WTC11 (cell line): ENCODE measurements at places on chromosomes 2 and 18. TPM values are rescaled to one million over a fixed set of nuclear protein-coding genes. Genes with fewer than 3 reads are reported as not detected.

Gene NFE2L2
- total RNA-seq: 21.4 to 26.3 TPM (median 22.7 TPM) in 3 replicates

DNA sequence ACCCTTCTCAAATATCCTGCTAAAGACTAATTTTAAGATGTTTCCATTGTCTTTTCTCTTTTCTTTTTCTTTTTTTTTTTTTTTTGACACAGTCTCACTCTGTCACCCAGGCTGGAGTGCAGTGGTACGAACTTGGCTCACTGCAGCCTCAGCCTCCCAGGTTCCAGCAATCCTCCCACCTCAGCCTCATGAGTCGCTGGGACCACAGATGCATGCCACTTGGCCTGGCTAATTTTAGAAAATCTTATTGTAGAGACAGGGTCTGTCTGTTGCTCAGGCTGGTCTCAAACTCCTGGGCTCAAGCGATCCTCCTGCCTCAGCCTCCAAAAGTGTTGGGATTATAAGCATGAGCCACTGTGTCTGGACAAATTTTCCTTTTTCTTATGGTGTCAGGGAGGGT lies 167.5 kb downstream of the MCFD2 start:
- no peak for DNase-seq

- no peak for DNase-seq
Observed at GRCh38 chr2:65299246-65299645, 71.6 kb downstream of the ACTR2 start.

- no peak for DNase-seq
Observed at GRCh38 chr18:10100941-10101701, 187.3 kb downstream of the VAPA start.

- DNase-seq: no peak
Observed at GRCh38 chr2:134391751-134392160, 137.9 kb downstream of the MGAT5 start.

DNA sequence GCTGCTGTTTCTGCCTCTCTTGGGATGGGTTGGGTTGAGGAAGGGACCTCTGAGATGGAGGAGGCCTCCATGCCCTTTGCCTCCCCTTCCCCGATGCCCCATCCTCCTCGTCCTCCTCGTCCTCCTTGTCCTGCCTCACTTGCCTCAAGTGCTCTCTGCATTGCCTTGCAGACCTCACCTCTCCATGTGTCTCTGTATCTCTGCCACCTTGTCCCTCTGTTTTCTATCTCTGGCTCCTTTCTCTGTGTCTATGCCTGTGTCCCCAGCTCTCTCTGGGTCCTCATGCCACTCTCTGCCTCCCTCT lies 87.5 kb downstream of the MCFD2 start:
- no peak for DNase-seq

DNA sequence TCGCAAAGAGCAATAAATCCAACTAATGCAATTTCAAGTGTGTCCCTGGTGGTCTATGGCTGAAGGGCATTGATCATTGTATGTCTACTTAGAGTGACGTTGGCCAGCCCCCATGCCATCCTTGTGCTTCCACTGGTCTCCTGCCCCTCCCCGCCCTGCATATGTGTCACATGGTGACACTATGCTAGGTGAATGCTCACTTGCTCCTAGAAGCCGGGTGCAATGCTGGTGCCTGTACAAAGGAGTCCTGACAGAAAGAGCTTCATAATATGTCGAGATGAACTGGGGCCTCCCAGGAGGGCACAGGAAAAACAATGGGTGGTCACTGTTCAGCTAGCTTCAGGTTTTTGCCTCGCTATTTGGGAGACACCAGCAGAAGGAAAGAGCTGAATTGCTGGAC lies 5.9 kb upstream of the TRABD2A start:
- DNase-seq: no peak

Gene ZSCAN30
- total RNA-seq: 21.9 to 24.3 TPM (median 22.6 TPM) in 3 replicates
